ENCODE measurements at places on chromosomes 5 and 9.

GRCh38 chr5:137032929-137033328 is 466.2 kb downstream of the SPOCK1 start:
- DNase-seq = no peak

- DNase-seq = no peak
Observed at GRCh38 chr9:27383524-27383923, 86.6 kb upstream of the EQTN start.

GRCh38 chr5:88058625-88059024 is 210.0 kb downstream of the TMEM161B start:
- DNase-seq = no peak

GRCh38 chr9:27310582-27310981 is 13.6 kb upstream of the EQTN start:
- DNase-seq = no peak

DNA sequence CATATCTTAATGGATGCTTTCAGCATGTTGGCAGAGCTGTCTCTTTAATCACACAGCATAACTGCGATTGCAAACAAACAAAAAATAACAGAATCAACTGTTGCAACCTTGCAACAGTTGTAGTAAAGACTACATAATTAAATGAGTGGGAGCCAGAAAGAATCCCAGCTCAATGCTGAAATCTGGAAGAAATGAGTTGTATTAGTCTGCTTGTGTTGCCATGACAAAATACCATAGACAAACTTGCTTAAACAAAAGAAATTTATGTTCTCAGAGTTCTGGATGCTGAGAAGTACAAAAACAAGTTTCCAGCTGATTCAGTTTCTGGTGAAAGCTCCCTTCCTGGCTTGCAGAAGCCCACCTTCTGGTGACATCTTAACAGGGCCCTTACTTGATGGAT is 260.9 kb upstream of the TUSC1 start:
- no peak for DNase-seq

DNA sequence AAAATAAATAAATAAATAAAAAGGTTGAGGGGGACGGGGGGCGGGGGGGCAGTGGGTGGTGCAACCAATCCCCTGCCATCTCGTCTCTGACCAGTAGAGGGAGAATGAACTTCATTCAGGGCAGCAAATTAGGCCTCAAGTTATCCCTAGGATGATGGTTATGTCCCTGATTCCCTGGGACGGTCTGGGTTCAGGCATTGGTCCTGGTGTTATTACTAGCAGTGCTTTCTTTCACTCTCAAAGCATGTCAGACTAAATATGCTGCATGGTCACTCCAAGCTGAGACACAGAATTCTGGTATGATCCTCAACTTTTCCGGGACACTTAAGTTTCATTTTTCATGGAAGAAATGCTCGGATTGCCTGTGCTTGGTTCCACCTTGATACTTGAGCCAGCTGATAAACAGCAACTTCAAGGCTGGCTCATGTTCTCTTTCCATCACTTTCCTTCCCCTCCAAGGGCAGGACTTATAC is 59.4 kb downstream of the DAP start:
- DNase-seq = no peak

DNA sequence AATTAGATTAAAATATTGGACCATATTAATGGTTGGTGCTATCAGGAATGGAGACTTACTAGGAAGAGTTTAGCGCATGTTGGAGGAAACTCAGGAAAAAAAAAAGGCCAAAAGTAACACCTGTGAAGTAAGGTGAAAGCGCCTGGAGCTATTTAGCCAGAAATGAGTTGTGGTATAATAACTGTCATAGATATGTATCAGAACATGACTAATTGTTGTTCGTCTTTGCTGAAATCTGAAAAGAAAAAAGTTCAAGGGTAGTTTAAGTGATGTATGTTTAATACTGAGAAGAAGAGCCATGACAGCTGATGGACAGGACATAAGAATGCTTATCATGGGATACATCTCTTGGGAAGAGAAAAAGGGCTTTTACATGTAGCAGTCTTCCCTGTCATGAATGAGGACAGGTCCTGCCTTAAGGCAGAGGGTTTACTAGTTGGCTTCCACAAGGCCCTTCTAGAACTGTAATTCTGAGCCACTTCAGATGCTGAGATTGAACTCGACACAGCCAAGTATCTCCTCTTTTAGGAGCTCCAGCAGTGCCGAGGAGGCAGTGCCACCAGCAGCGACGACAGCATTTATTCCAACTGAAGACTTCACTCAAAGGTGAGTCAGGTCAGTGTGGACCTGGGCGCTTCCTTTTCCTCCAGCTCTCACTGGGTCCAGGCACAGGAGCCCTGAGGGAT is 940 bp upstream of the CAMK4 start:
- DNase-seq = no peak

GRCh38 chr9:92986176-92987119 is 39.1 kb downstream of the FGD3 start:
- no peak for DNase-seq

DNA sequence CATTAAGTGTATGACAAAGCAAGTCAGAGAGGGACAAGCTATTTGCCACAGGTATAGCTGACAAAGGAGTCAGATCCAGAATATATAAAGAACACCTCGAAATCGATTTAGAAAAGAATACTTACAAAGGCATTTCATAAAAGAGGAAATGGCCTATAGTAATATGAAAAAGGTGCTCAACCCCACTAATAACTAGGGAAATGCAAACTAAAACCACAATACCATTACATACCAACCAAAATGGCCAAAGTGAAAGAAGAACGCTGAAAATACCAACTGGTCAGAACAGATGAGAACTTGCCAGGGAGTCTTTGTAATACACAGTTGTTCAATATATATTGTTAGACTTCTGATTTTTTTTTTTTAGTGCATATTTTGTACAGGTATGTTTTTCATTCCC is 152.9 kb downstream of the CDC42SE2 start:
- no peak for DNase-seq

DNA sequence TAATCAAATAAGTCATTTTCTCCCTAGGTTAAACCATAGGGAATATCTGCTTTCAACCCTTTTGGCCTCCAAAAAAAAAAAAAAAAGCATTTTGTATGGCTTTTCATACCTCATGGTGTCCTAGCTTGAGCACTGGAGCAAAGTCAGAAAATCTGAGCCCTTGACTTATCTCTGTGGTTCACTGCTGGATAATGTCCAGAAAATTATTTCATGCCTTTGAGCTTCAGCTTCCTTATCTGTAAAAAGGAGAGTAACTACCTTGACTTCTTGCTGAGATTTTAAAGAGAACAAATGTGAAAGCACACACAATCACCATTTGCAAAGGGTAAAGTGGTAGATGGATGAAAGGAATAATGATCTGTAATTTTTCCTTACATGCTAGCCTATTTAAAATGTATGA is 165.9 kb downstream of the ALDH1A1 start:
- DNase-seq = no peak

DNA sequence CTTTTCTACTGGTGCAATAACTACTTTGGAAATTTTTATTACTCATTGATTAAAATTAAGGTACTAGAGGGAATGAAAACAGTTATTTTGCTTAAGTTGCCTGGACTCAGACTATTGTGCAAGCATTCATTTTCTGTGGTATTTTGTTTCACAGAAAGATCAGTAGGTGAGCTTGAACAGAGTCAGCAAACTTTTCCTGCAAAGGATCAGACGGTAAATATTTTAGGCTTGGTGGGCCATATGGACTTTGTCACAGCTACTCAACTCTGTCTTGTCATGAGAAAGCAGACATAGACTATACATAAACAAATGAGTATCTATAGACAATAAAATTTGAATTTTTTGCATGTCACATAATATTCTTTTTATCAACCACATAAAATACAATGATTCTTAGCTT is 1036.4 kb downstream of the NR2F1-AS1 start:
- no peak for DNase-seq

- no peak for DNase-seq
Observed at GRCh38 chr9:34098307-34098706, 28.2 kb downstream of the DCAF12 start.

GRCh38 chr9:111891910-111892499 is 4.6 kb upstream of the UGCG start:
- no peak for DNase-seq

DNA sequence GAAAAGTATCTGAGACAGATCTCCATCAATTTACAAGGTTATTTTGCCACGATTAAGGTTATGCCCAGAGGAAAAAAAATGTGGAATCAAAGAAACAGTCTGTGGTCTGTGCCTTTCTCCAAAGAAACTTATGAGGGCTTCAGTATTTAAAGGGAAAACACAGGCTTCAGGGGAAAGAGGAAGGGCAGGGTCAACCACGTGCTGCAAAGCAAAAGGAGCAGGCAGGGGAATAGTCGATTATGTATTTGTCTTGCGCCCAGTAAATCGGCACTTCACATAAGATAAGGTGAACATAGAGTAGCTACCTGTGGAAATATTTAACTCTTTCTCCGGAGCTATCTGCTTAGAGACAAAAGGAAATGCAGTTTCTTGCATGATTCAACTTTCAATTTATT is 343.7 kb downstream of the RAB3C start:
- no peak for DNase-seq

GRCh38 chr5:149397530-149397929 is 18.4 kb upstream of the IL17B start:
- DNase-seq = no peak

GRCh38 chr5:151156507-151157420 is 815 bp downstream of the ANXA6 start:
- DNase-seq = no peak

DNA sequence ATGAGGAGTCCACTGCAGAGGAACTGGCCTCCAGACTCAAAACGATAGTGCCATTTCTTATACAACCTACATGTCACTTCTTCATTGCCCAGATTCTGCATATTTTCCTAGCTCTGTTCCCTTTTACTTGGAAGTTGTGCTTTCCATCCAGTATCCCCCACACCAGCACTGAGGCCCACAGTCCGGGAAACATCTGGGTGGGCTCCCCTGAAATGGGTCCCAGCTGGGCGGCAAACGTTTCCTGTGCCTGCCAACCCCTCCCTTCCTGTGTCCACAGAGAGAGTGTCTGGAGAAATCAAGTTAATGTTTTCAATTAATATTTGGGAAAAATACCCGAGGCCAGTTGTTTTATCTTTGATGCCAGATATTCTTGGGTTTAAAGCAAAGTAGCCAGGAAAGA is 111.8 kb downstream of the COL23A1 start:
- no peak for DNase-seq

DNA sequence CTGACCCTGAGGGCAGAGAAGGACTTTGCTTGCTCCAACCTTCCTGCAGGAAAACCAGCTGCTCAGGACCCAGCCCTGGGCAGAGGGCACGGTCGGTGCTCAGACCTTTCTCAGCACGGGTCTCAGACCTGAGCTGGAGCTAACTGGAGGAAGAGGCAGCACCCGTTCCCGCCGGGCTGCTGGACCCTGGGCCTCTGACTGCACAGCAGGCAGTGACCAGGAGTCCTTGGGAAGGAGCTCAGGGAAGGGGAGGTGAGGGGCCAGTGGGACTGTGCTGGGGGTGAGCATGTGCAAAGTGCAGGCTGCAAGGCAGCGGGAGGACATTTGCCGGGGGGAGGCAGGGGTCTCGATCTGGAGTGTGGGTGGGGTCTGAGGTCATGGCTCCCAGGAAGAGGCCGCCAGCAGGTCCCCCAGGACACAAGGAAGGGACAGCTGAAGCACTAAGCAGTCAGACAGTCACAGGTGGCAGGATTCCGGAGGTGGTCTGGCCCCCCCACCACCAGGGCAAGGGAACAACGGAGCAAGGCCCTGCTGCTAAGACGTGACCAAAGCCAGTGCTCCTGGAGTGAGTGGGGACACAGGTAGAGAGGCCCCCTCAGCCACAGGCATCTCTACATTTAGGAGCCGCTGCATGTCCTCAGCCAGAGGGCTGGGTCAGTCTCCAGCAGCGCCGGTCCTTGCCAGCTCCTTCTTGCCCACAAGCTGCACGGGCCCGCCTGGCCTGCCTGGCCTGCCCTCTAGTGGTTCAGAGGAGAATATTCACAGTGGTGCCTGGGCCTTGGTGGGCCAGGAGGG is 4.8 kb upstream of the DPM2 start:
- DNase-seq = no peak

- DNase-seq = no peak
Observed at GRCh38 chr9:84857211-84857610, 187.7 kb downstream of the NTRK2 start.

DNA sequence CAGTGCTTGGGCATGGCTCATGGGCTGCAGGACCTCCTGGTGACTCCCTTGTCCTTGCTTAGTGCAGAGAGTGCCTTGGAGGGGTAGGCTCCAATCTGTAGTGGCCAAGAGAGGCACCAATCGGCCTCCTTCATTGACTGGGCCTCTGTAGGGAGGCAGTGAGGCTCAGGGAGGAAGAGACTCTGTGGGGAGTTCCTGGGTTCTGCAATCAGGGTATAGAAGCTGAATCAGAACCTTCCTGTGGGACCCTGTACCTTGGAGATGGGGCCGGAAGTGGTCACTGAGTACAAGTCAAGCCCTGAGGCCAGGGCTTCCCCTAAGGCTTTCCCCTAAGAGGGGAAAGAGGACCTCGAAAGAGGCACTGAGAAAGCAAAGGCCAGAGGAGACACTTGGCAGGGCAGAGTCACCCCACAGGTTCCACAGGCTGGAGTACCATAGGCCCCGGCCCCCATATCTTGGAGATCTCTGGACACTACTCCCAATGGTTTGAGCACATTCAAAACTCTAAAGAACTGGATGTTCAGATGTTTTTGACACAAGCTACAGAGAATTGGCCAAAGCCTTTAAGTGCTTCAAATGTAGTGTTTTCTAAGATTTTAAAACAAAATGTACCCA is 190.5 kb downstream of the HSPA4 start:
- no peak for DNase-seq

- no peak for DNase-seq
Observed at GRCh38 chr5:60161340-60161934, 267.9 kb upstream of the PDE4D start.

- DNase-seq = no peak
Observed at GRCh38 chr9:110303133-110303532, 34.5 kb downstream of the TXNDC8 start.

DNA sequence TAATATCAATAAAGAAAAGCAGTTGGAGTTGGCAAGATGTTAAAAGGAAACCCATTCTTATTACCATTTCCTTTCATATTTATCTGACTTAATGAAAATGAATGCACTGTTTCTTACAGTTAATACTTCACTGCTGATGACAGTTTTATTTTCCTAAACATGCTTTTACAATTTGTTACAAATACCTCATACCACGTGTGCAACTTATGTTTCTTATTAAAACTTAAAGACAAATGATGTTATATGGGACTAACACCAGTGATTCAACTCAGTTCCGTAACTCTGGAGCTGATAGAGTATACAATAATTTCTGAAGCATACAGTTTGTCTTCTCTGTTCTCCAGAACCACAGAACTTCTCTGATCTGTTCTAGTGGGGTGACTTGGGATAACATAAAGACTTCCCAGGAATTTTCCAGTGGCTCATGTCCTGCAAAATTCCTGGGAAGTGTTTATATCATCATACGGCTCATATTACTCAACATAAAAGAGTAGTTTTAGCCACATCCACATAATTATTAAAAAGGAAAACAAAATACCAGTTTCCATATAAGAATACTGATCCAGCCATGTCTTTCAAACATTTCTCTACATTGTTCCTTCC is 1259.0 kb upstream of the C9orf72 start:
- no peak for DNase-seq

- DNase-seq = no peak
Observed at GRCh38 chr9:90007516-90008440, 403.0 kb downstream of the GADD45G start.

GRCh38 chr5:129406440-129406839 is 53.7 kb upstream of the ADAMTS19 start:
- no peak for DNase-seq

- no peak for DNase-seq
Observed at GRCh38 chr5:155871623-155872022, 455.3 kb upstream of the SGCD start.

GRCh38 chr5:32534041-32534440 is 51.3 kb upstream of the SUB1 start:
- DNase-seq = no peak

Data from stimulated activated CD8-positive, alpha-beta memory T cell treated with anti-CD3 and anti-CD28 coated beads, Interleukin-15, amount 100 ng/mL, for 48 hours (primary cell).